Activated T-helper 1 cell treated with anti-CD3 and anti-CD28 coated beads, Interleukin-2, amount 50 U/mL, for 16 hours (primary cell): ENCODE measurements at places on chromosomes 3 and 15.

- no peak for DNase-seq
Observed at GRCh38 chr3:147002721-147003120, 397.6 kb upstream of the PLSCR5 start.

DNA sequence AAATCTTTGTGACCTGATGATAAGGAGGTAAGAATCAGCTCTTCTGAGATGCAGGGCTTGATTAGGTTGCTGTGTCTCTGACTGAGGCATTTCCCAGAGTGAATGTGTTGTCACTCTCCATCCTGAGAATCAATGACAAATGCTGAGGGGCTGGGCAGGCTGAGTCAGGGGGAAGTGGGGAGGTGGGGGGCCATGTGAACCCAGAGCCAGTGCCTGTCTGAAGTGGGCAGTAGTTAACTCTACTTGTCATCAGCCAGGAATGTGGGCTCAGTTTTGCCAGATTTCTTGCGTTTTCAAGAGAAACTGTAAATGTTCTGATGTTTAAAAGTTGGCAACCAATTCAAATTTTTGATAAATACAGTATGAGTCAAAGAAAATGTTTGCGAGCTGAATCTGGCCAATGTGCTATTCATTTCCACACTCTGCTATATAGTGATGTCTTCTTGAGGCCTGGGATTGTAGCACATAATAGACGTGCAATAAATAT, 3.1 kb upstream of the BNC1 start:
- DNase-seq: no peak

DNA sequence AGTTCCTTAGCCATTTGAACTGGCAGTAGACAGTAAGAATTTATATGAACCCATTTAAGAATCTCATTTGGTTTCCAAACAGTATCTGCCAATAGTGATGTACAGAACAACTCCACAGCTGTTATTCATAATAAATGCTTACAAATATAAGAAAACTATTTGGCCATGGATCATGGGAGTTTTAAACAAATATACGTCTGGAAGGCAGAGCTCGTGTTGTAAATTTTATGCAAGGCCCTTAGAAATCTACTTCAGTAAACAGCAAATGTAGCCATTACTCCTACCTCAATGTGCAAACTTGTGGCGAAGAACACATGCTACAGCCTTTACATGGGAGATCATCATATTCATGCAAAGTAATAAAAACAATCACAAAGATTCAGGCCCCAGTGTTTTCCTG, 65.3 kb upstream of the NANOGP8 start:
- DNase-seq: no peak

GRCh38 chr15:41028853-41029252, 75.6 kb downstream of the CHAC1 start:
- DNase-seq: no peak

GRCh38 chr3:142849148-142849547, 39.7 kb downstream of the PCOLCE2 start:
- DNase-seq: no peak

DNA sequence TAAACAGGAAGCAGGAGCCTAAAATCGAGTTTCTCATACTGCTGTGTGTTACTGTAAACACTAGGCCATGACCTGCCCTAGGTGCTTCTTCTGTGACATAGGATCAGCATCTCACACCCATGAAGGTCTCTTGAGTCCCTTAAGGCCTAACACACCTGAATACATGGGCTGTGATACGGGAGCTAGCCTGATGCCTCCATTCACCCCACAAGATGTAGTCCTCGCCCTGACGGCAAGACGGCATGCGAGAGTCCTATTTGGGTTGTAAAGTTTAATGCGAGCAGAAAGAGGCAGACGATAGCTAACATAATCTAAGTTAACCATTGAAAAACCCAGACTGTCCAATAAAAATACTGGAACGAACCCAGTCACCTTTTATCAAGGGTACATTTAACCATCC, 241.1 kb upstream of the ICE2 start:
- DNase-seq: no peak

- no peak for DNase-seq
Observed at GRCh38 chr3:46862369-46863025, 747 bp downstream of the MYL3 start.

DNA sequence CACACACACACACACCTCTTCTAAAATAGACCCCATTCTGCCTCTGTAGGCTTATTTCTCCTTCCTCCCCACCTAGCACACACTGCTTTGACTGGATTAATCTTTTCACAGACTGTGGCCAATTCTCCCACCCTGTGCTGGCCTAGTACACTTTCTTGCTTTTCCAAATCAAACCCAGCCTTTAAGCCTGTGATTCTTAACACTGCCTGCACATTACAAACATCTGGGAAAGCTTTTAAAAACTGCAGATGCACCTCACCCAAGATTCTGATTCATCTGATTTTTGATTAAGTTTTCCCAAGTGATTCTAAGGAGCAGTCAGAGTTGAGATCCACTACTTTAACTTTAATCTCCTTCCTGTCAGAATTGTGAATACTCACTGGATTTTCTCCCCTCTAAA, 12.8 kb downstream of the CSNK1G1 start:
- DNase-seq: no peak

GRCh38 chr15:74311734-74312444, 55.6 kb downstream of the CYP11A1 start:
- no peak for DNase-seq

DNA sequence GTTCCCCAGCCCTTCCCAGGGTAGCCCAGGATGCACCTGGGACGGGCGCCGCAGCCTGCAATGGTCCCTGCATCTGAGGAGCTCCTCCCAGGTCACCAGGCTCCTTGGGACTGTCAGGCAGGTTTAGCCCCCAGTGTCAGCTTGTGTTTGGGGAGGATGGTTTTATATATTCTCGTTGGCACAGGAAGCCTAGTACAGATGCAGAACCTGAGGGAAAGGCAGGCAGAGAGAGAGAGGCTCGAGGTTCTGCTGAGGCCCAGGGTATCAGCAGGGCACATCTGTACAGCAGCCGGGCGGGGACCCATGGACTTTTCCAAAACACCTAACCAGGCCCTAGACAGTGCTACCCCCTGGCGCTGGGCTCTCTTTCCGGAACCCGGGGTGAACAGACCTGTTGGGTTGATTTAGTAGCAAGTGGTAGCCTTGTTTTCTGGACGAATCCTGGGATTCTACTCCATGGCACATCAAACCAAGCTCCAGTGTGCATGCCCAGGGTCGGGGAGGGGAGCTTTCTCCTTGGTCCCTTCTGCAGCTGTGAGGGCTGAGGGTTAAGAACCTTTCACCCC, 8.6 kb downstream of the PAK6 start:
- DNase-seq: no peak

DNA sequence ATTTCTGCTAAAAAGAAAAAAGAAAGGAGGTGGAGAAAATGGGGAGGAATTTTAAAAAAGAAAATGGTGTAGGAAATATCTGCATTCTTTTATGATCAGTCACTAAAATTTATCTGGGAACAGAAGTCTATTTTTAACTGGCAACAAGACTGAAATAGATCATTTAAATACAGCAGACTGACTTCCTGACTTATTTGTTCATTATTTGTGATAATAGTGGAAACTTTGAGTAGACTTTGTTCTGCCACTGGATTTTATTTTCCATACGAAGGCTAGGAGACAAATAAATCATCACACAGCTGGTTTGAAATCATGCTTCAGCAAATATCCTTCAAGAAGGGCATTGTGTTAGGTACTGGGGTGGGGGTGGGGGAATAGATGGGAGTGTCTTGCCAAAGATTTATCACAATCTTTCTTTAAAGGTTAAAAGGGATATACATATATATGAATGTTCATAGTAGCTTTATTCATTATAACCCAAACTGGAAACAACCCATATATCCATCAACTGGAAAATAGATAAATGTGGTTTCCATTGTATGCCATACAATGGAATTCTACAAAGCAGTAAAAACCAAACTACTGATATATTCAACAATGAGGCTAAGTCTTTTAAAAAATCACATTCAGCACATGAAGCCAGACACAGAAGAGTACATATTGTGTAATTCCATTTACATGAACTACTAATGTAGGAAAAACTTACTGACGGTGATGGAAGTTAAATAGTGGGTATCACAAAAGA, 4.7 kb upstream of the CLASP2 start:
- DNase-seq: no peak

DNA sequence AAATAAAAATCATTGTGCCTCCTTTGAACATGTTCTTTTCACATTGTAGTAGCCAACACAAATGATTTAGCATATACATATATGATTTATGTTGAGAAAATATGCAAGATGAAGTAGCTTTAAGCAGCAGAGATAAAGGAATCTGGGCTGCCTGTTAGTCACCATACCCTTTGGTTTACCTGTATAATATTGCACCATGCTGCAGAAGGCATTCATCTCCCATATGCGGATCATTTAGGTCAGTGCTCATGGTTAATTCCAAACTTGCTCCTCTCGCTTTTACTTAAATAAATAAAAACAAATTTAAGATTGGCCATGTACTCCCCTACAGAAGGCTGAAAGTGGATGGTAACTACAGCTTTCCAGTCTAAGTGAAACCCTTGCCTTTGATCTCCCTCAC, 86.7 kb upstream of the TBL1XR1 start:
- DNase-seq: no peak

- no peak for DNase-seq
Observed at GRCh38 chr15:49919034-49919433, 200.0 kb downstream of the ATP8B4 start.

- no peak for DNase-seq
Observed at GRCh38 chr3:151421938-151422337, 37.4 kb upstream of the P2RY12 start.

DNA sequence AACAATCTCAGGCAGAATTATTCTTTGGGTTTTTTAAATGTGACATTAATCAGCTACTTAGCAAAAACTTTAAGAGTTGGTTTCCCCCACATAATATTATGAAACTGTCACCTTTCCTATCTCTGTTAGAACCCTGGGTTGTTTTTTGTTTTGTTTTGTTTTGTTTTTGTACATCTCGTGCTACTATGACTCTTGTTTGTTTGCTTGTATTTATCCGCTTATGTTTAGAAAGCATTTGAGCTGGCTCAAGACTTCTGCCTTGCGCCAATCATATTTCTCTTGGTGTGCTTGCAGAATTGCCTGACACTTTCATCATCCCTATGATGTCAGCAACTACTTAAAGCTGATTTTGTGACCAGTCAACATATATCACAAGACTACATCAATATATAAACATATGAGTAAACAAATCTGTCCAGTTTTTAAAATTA, 116.9 kb downstream of the DCLK3 start:
- DNase-seq: no peak

DNA sequence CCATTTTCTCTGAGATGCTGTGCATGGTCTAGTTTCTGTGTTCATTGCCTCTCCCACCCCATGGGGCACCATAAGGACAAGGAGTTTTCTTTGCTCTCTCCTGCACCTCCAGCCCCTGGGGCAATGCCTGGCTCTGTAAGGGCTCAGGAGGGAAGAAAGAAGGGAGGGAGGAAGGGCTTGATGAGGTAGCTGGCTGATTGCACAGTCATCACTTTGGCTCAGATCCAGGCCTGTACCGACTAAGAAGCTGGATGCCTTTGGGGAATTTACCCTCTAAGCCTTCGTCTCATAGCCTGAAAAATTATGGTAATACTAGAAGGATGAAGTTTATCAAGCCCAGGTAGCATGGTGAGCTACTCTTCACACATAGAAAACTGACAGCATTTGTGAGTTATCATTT, 382.9 kb downstream of the GABRG3 start:
- no peak for DNase-seq

DNA sequence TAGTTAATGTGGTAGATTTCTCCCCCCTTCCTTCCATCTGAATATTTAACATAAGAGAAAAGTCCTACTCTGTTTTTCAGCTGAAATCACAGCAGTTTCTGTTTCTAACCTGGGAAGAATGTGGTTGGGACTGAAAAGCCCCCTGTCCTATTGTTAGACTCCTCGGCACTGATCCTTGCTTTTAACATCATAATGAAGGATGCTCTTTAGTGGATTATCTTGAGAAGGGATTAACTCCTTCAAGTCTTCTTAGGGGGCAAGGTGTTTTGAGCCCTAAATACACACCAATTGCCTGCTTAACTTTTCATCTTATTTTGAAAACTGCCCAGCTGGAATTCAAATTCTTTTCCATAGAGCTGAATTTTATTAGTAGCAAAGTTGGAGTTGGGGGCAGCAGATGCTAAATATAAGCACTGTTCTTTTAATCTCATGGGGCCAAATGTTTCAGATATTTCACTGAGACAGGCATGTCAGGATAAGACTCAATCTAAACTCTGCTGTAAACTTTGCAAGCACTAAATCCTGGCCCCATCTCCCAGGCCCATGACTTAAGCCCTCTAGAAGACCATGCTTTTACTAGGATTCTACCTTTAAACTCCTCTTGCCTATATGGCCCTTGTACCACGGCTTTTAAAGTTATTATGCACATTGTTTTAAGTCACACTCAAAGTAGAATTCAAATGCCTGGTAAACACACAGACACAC, 243.2 kb upstream of the NR2F2 start:
- DNase-seq: no peak

- DNase-seq: no peak
Observed at GRCh38 chr15:41982133-41982930, 10.0 kb upstream of the EHD4 start.

DNA sequence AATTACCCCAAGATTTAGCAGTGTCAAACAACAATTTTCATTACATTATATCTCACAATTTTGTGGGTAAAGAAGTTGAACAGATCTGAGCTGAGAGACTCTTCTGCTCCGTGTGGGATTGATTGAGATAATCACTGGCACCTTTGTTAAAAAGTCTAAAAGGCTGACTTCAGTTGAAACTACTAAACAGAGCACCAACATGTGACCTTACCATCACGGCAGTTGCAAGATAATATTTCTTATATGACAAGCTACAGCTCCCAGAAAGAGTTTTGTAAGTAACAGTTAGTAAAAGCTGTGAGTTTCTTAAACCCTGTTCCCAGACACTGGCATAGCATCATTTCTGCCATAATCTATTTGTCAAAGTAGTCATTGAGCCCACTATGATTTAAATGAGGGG, 25.0 kb downstream of the CGGBP1 start:
- DNase-seq: no peak

DNA sequence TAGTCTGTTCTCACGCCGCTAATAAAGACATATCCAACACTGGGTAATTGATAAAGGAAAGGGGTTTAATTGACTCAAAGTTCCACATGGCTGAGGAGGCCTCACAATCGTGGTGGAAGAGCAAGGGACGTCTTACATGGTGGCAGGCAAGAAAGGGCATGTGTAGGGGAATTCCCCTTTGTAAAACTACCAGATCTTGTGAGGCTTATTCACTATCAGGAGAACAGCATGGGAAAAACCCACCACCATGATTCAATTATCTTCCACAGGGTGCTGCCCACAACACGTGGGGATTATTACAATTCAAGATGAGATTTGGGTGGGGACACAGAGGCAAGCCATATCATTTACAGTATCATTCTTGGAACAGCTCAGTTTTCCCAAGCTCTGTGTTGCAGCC, 268.0 kb downstream of the SUCLG2 start:
- DNase-seq: no peak

DNA sequence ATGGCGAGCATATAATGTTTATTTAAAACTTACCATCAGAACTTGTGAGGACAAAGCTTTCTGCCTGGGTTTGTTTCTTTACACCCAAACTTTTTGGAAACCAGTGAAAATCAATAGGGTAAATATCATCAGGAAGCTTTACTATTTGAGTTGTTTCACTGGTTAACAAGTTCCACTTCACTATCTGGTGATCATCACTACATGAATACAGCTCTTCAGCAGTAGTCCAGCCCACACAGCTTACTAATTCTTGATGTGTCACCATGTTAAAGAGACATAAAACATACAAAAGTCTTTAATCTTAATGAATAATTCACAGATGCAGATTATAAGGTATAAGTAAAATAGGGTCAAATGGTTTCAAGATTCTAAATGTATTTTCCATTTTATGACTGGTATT, 17.6 kb downstream of the IFT80 start:
- DNase-seq: no peak

GRCh38 chr3:158159714-158160113, 49.8 kb downstream of the RSRC1 start:
- no peak for DNase-seq
